ENCODE measurements at places on chromosomes 12 and 14. TPM values are rescaled to one million over a fixed set of nuclear protein-coding genes. Genes with fewer than 3 reads are reported as not detected.

GLIPR1 gene
- total RNA-seq, result 60.3 TPM

SIX6 gene
- total RNA-seq, result not detected

SYNDIG1L gene
- total RNA-seq, result not detected

MYH6 gene
- total RNA-seq, result not detected

NTF3 gene
- total RNA-seq, result 0.29 TPM

SRRM4 gene
- total RNA-seq, result not detected

SIX4 gene
- total RNA-seq, result 29.2 TPM

GYS2 gene
- not detected for total RNA-seq

HIP1R gene
- 14.1 TPM for total RNA-seq

PPTC7 gene
- total RNA-seq, result 9.2 TPM

P2RX7 gene
- total RNA-seq, result 0.32 TPM

DNA sequence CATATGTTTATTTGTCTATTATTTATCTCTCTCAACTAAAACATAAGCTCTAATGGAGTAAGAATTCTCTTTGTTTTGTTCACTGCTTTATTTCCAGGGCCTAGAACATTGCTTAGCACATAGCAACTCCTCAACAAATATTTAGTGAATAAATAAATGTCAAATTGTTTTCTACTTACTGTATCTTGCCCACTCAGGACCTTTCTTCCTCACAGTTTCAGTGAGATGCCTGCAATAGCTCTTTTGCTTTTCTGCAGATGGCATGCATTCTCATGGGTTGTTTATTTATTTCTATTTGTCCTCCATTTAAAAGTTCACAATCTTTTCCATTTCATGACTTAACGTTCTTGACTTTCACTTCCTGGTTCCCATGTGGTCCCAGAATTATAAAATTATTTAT, 94.9 kb upstream of the TTC7B start:
- no peak for DNase-seq

- DNase-seq, result peak; percentile 41
Measured at GRCh38 chr12:22856178-22856577, 231.2 kb downstream of the ETNK1 start.

- no peak for DNase-seq
Measured at GRCh38 chr12:109594556-109595317, 21.1 kb downstream of the MVK start.

DNA sequence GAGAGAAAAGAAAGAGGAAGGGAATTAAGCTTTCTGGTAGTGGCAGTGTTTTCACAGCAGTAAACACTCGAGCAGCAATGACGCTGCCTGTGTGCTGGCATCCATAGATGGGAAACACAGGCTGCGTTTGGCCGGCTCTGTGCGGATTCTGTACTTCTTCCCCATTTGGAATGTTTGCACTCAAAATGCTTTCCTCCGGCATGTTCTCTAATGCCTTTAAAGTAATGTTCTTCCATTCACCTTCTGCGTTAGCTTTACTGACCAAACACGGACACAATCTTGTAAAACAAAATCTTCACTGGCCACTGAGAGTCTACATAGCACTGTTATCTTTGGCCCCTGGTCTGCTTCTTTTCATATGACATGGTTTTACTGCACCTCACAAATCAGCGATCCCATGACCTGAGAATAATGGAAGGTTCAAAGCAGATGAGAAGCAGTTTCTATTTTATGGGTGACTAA, 31.4 kb downstream of the DCP1B start:
- DNase-seq, result no peak

- no peak for DNase-seq
Measured at GRCh38 chr12:48828293-48828692, 10.0 kb downstream of the CACNB3 start.

GRCh38 chr12:31620311-31620710, 29.4 kb upstream of the DENND5B start:
- no peak for DNase-seq

DNA sequence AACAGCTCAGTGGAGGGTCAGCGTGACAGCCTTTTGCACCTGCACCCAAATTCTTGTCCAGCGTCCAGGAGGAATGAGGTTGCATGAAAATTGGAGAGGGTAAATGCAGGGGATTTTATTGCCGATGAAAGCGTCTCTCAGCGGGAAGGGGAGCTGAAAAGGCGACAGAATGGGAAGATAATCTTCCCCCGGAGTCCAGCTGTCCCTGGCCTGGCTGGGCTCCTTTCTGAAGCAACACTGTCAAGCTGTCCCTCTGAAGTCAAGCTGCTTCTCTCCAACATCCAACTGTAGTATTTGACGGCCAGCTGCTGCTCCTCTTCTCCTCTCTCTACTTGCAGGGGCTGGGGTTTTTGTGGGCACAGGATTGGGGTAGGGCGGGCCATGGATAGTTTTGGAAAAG, 32.7 kb downstream of the NOPCHAP1 start:
- no peak for DNase-seq

- no peak for DNase-seq
Measured at GRCh38 chr14:101963656-101964296, 597 bp upstream of the DYNC1H1 start.

- DNase-seq, result no peak
Measured at GRCh38 chr12:131057722-131058515, 104.2 kb downstream of the ADGRD1 start.

DNA sequence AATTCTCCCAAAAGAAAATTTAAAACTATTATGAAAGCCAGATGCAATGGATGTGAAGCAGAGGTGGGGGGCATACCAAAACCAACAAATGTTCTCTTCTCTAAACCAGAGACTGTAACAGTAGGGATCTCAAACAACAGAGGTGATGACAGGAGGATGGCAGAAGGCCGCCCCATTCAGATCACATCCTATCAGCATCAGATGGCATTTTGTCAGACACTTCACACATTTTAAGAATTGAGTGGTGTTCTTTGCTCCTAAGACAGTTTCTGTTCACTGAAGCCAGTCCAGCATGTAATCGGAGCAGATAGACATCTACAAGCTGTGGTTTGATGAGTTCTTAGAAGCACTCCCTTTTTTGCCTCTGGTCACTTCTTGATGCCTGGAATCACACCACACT, 59.6 kb upstream of the SRRM4 start:
- DNase-seq, result no peak

- no peak for DNase-seq
Measured at GRCh38 chr12:118358612-118359540, 13.8 kb downstream of the TAOK3 start.

DNA sequence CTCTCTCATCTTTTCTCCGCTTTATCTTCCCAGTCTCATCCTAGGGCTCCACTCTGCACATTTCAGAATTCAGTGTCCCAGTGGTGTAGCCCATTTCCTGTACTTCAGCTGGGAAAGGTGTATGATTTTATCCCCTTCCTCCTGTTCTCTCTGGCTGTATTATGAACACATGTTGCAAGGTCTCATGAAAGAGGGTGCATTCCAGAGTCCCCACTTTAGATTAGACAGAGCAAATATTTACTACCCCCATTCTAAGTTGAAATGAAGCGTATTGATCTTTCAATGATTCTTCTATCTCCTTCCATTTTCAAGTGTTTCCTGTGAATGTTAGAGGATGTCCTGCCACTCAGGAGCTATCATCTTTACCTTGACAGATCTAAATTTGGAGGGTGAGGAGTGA, 123.2 kb downstream of the WIF1 start:
- DNase-seq, result no peak

- no peak for DNase-seq
Measured at GRCh38 chr12:42104784-42105183, 39.9 kb downstream of the GXYLT1 start.

Measured in LHCN-M2 (cell line).